Calu3 (cell line): ENCODE measurements at places on chromosomes 6 and 20.

- H3K27me3 ChIP-seq: no peaks in the 10 kb centered on the region
- H3K4me1 ChIP-seq: peaks cover 34% of the 10 kb centered on the region
- H3K4me3 ChIP-seq: peak overlapping the region; percentile 9
- DNase-seq: peak; percentile 47
- no peaks in the 10 kb centered on the region for H3K36me3 ChIP-seq
Observed at GRCh38 chr6:82396964-82397751, 33.5 kb downstream of the TPBG start.

- DNase-seq: no peak
- no peak overlapping the region for H3K4me3 ChIP-seq
- H3K27me3 ChIP-seq: no peaks in the 10 kb centered on the region
- no peaks in the 10 kb centered on the region for H3K4me1 ChIP-seq
- H3K27ac ChIP-seq: no peak overlapping the region
Observed at GRCh38 chr6:45467853-45468252, 90.1 kb upstream of the SUPT3H start.

DNA sequence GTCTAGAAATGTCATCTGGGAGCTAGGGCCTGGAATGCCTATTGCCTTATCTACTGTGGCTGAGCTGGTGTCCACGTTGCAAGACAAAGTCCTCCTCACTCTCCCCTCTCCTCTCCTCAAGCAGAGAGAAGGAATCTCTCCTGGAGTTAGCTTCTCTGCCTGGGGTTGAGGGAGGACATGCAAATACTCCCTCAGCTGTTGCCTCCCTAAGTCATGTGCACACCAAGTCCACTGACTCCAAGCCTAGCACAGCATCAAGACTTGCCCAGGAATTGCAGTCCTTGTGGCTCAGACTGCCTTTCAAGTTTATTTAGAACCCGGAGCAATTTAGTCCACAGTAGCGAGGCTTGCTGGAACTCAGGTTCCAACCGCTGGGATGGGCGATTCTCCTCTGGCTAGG lies 38.0 kb upstream of the SCP2D1 start:
- H3K36me3 ChIP-seq: no peaks in the 10 kb centered on the region
- H3K4me3 ChIP-seq: no peak overlapping the region
- H3K27ac ChIP-seq: no peak overlapping the region
- no peaks in the 10 kb centered on the region for H3K27me3 ChIP-seq
- DNase-seq: no peak

DNA sequence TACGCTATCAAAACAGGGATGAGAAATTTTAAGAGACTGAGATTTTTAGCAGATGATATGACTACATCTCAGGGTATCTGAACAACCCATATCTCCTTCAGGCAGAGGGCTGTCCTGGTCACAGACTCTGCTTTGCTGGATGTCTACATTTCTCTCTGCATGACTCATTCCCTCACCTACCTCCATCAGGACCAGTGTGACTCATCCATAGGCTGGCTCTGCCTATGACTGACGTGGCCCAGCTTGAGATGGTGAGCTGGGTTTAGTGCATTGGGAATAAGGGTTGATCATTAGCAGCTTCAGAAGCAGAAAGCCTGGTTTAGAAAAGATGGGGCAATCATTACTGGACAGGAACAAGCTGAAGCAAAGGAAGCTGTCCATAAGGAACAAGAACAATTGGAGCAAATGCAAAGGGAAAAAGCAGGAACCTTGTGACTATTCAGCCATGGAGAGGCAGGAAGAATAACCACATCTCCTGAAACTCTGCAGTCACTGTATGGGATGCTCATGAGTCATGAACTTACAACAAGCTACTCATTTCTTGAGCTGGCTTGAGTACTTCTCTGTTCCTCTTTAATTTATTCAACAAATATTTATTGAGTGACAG lies 86.4 kb upstream of the CBLN4 start:
- no peaks in the 10 kb centered on the region for H3K36me3 ChIP-seq
- no peak for DNase-seq
- H3K4me3 ChIP-seq: no peak overlapping the region
- H3K27ac ChIP-seq: no peak overlapping the region
- no peaks in the 10 kb centered on the region for H3K27me3 ChIP-seq

DNA sequence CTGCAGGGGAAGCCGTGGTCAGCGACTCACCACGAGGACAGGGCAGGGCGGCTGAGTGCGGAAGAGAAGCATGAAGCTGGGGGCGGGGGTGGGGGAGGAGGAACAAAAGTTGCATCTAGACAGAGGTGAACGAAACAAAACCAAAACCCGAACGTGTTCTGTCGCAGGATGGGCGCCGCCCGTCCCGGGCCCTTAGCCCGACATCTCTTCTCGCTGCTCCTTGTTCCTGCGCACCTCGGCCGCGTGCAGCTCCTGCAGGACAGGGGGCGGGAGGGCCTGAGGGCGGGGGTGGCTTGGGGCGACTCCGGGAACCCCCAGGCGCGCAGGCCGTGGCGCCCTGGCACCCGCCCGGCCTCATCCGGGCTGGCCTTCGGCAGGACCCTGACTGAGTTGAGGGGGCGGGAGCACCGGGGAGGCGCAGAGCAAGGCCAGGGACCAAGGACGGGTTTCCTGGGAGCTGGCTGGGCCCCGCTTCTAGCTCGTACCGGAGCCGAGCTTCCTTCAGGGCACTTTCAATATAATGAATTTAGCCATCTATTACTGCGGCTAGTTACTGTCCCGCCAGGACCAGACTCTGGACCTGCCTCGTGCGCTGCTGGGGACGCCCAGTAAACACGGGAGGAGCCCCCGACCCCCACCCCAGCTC lies 12.0 kb downstream of the STMN3 start:
- H3K27ac ChIP-seq: no peak overlapping the region
- peaks cover 8% of the 10 kb centered on the region for H3K4me1 ChIP-seq
- DNase-seq: no peak
- H3K27me3 ChIP-seq: no peaks in the 10 kb centered on the region
- H3K4me3 ChIP-seq: no peak overlapping the region

DNA sequence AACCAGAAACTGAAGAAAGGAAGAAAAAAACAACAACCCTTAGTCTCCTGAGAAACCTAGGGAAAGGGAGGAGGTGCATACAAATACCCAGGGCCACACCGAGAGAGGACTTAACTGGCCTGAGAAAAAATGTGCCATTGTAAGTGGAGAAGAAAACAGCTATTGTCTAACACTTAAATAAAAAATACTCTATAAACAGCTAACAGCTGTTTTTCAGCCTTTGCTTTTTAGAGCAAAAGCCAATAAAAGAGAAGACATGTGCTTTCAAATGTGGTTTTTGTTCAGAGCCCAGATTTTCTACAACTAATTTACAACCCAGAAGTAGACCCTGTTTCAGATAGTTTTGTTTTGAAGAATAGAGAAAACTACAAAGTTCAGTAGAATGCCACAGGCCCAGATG lies 56.0 kb upstream of the SLC22A16 start:
- no peak overlapping the region for H3K4me3 ChIP-seq
- peaks cover 5% of the 10 kb centered on the region for H3K36me3 ChIP-seq
- DNase-seq: no peak
- H3K27me3 ChIP-seq: no peaks in the 10 kb centered on the region
- H3K4me1 ChIP-seq: peaks cover 85% of the 10 kb centered on the region

DNA sequence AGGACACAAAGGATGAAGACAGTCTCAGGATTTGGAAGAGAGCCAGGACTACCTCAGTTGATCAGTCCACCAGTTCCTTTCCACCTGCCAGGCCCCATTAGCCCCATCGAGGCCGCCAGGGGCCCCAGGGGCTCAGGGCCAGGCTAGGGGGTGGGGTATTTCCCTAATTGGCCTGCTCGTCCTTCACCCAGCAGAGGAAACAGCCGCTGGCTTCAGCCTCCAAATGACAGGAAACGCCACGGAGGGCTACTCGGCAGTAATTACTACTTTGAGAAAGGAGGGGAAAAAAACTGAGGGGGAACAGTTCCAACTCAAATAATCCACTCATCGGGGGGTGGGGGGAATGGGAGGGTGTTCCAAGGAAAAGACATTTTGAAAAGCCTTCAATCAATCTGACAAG lies 42.7 kb downstream of the MAFB start:
- H3K27ac ChIP-seq: no peak overlapping the region
- H3K4me1 ChIP-seq: no peaks in the 10 kb centered on the region
- H3K36me3 ChIP-seq: no peaks in the 10 kb centered on the region
- no peak for DNase-seq

- peaks cover 17% of the 10 kb centered on the region for H3K36me3 ChIP-seq
- DNase-seq: no peak
- no peak overlapping the region for H3K27ac ChIP-seq
- H3K27me3 ChIP-seq: no peaks in the 10 kb centered on the region
- no peak overlapping the region for H3K4me3 ChIP-seq
Observed at GRCh38 chr20:48357714-48358113, 470.1 kb downstream of the PREX1 start.
